ENCODE measurements at places on chromosomes 12 and 14.

DNA sequence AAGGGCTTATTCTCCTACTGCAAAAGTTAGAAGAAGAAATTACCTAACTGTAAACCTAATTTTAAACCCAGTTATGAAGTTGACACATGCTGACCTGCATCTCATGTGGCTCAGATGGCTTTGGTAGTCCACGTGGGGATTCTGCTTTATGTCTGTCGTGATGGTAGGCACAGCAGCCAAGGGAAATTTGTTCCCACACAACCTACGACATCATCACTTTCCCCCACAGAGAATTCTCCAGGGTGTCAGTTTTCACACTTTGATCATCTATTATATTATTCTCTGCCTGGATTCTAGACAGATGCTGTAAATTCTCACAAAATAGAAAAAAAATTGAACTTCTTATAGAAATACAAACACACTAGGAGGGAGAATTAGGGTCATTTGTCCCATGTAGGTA lies 70.6 kb downstream of the PTHLH start:
- DNase-seq: no peak

- no peak for DNase-seq
These were observed 77.9 kb downstream of the TMEM30B start for GRCh38 chr14:61203081-61203753.

DNA sequence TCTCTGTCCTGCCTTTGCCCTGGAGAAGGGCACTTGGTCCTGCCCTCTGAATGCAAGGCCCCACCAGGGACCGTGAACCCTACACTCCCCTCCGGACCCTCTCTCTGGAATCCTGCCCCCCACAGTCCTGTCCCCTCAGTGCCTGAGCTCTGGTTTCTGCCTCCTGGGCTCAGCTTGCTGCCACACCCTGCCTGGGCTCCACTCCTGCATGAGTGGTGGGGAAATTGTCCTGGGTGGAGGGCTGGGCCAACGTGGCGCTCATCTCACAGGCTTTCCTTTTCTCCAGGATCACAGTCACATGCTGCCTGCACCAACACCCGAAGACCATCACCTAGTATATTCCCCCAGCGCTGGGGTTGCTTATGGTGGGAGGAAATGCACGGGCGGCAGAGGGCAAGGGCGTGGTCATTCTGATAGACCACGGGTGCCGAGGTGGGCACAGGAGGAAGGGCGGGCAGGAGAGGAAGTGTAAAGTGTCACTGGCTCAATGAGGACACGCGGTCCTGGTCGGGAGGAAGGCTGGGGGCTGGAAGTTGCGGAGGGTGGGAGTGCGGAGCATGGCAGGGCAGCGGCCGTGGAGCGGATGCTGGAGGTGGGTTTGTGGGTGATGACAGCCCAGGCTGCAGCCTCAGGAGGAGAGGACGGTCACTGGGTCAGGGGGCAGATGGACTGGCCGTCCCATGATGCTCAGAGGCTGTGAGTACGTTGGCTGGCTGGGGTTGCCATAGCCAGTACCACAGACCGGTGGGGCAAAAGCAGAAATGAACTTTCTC lies 99.5 kb downstream of the KIF26A start:
- DNase-seq: no peak

GRCh38 chr12:95836630-95837239 lies 22.0 kb upstream of the SNRPF start:
- no peak for DNase-seq

DNA sequence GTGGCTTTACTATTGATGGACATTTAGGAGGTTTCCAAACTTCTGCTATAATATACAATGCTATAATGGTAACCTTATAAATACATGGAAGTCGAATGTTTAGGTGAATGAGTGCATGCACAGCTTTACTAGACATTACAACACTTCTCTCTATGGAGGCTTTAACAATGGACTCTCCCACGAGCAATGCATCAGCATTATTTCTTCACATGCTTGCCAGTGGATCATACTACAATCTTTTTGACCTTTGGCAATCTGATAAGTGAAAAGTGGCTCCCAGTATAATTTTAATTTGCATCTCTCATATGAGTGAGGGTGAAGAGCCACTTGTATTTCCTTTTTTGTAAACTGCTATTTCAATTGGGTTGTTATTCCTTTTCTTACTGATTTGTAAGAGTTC lies 18.2 kb downstream of the RDH12 start:
- no peak for DNase-seq

DNA sequence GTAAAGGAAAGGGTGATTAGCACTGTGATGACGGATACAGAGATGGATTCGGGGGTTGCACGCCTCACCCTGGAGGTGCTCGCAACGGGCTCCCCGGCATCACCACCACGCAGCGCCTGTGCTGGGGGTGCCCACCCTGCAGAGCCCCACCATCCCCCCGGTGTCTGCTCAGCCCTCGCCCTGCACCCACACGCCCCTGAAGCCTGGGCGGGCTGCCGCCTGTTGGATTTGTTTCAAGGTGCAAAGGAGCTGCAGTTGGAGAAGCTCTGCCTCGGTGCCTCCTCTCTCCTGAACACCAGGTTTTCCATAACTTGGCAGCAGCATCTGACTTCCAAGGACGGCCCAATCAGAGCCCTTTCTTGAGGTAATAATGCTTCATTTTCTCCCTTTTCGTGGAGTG lies 106.1 kb upstream of the TMEM132D start:
- DNase-seq: no peak

DNA sequence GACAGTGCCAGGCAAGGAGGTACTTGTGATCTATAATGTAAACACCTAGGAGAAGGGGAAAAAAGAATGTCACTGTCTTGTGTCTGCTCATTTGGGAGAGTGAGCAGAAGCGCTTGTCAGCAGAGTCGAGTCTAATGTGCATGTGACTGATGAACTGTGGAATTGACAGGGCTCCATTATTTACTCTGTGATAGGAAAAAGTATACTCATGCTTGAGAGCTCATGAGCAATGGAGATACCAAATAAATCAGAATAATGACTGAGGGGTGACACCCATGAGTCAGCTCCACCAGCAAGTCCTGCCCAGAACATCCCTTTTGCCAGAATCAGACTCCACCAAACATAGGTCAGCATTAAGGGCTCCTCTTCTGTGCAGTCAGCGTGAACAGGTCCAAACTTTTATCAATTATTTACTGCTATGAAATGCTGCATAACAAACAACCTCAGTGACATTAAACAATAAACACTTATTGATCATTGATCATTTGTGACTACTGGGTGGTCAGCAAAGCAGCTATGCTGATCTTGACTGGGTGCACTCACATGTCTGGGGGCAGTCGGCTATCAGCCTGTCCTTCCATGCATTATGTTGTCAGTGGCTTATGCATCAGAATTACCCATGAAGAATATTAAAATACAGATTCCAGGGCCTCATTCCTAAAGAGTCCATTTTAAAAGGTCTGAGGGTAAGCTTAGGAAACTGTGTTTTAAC lies 29.2 kb upstream of the WSCD2 start:
- no peak for DNase-seq
